Ascending aorta (tissue), 2 donors: ENCODE measurements at places on chromosomes 6 and 20.

GRCh38 chr6:48139818-48140614, 29.0 kb upstream of the PTCHD4 start:
- DNase-seq, result no peak

DNA sequence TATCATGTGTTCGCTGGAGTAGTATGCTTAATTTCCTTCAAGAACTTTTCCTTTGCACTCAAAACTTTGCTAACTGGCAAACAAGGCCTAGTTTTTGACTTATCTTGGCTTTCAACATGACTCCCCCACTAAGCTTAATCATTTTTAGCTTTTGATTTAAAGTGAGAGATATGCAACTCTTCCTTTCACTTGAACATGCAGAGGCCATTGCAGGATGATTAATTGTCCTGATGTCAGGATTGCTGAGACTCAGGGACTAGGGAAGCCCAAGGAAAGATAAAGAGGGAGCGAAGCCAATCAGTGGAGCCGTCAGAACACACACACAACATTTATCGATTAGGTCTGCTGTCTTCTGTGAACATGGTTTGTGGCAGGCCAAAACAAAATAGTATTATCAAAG, 491.4 kb downstream of the CBLN4 start:
- no peak for DNase-seq

DNA sequence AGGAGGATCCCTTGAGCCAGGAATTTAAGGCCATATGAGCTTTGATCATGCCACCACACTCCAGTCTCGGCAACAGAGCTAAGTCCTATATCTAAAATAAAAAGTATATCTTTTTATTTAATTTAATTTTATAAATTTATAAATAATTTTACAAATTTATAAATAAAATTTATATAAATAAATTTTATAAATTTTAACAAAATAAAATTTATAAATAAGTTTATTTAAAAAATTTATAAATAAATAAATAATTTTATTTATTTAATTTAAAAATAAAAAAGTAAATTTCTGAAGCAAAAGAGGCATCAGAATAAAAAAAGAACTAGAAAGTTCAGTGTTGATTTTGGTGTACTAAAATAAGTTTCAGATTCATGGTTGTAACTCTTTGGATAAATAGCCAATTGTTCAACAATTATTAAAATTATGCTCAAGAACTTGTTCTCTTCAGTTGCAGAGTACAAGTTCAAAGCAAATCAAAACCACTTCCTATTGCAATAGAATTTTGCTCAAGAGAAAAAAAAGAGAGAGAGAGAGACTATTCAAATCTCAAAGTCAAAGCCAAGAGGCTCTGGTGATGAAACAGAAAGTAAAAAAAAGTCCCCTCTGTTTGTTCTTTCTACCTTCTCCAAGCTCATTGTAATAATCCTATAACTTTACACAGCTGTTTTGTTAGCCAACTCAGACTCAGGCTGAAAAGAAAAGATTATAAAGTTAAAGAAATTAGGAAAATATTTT, 547.5 kb upstream of the ADGRB3 start:
- DNase-seq, result no peak

- no peak for DNase-seq
These were observed 11.5 kb downstream of the TTLL9 start for GRCh38 chr20:31881945-31882344.

DNA sequence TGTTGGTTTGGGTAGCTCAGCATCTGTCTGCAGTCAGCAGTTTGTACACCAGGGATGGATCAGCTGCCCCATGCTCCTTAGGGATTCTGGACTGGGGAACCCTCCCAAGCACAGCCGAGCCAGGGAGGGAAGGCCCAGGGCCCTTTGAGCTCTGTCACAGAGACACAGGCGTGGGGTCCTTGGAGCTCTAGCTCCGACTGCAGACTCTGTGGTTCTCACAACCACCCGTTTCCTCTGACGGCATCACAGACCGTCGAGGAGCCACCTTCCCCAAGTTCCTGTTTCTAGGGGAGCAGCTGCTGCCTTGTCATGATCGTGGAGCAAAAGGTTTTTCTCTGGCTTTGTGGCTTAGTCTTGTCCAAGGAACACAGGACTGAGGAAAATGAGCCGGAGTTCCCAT, at the start of gene SLA2:
SLA2 (minus strand) TSS at position 199 of the 400 bp plus-strand sequence. CDS start 4,861 bp downstream, outside the sequence.
- no peak for DNase-seq
